Pulmonary artery endothelial cell (primary cell): ENCODE measurements at places on chromosomes 16 and 17.

DNA sequence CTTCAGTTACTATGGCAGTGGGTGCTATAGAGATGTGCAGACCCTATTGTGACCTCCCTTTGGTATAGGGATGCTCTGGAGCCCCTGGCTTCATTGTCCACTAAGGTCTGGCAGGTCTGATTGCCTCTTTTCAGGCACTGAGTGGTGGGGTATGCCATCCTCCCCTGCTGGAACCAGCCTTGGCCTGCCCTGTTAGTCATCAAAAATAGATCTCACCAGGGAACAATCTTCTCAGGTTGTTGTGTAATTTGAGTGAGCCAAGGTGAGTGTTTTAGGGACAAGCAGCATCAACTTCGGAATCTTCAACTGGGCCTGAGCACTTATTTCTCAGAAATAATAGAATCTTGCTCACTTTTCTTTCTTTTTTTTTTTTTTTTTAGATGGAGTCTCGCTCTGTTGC lies 19.6 kb downstream of the HMOX2 start:
- DNase-seq = no peak

- DNase-seq = no peak
Observed at GRCh38 chr16:79452671-79453070, 147.9 kb downstream of the MAF start.

DNA sequence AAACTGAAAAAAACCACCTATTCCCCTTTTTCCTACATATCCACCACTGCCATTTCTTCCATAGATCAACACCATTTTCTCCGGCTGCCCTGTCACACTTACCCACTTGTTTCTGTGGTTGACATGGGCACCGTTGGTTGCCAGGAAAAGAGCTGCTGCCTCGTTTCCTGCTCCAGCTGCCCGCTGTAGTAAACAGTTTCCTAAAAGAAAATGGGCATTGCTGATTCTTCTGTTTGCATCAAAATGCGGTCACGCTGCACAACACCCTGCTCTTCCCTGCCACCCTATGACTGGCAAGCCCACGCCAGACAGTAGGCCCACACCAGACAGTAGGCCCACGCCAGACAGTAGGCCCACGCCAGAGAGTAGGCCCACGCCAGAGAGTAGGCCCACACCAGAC lies 46.3 kb downstream of the CYB5D2 start:
- peak; percentile 72 for DNase-seq

DNA sequence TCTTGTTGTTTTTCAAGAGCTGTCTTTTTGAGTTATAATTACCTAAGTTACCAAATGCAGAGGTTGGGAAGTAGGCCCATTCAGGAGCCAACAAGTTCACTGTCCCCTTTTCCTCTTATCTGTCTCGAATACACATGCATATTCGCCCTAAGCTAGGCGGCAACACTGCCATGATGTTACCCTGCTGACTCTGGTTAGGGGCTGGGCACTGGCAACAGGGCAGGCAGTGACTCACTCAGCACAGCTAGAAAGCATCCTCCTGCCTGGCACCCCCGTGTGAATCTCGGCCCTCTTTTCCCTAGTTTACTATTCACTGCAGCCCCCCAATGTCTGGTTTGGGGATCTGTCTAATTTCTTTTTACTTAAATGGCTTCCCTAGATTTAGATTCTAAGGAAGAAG lies 13.8 kb downstream of the DBF4B start:
- no peak for DNase-seq

GRCh38 chr17:43661699-43662412 lies at the start of gene MEOX1:
Gene MEOX1 (minus strand): TSS chr17:43661922. CDS start chr17:43661534, 388 bp downstream.
- DNase-seq = no peak

- DNase-seq = no peak
Observed at GRCh38 chr17:19729900-19730299, 13.5 kb upstream of the SLC47A2 start.

GRCh38 chr16:19555938-19556771 lies 652 bp downstream of the VPS35L start:
- no peak for DNase-seq
